ENCODE measurements at places on chromosomes 5 and 9.
A peak's percentile ranks its signal among the peaks of the same experiment; 100 is the strongest.

DNA sequence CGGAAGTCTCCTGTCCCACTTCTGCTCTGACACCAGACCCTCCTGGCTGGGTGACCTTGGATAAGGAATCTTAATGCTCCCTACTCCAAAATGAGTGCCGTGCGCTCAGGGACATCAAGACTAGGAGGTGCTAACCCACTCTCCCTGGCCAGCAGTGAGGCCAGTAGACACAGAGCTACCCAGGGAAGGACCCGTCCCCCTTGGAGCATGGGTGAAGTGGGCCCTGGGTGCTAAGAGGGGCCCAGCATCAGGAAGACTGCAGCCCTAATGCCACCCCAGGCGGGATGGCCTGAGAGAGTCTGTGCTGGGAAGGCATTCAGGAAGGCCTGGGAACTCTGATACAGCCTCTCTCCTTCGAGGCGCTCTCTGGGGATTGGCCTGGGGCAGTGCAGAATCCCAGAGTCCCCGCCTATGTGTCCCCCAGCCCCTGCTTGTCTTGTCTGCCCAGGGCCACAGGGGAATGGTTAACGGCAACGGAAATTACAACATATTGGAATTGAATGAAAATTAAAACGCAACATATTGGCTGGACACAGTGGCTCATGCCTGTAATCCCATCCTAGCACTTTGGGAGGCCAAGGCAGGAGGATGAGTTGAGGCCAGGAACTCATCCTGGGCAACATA lies 29.7 kb upstream of the RNU6ATAC start:
- DNase-seq, result no peak

- DNase-seq, result peak; percentile 93
Observed at GRCh38 chr9:63816751-63817621, 1468.0 kb downstream of the FOXD4L5 start.

GRCh38 chr9:34620061-34620994 lies at the start of gene DCTN3:
Gene DCTN3, minus strand, starts transcription at chr9:34620495. Its CDS starts 31 bp downstream, at chr9:34620464.
- DNase-seq, result peak; percentile 83

- no peak for DNase-seq
Observed at GRCh38 chr9:89802781-89803355, 198.1 kb downstream of the GADD45G start.

DNA sequence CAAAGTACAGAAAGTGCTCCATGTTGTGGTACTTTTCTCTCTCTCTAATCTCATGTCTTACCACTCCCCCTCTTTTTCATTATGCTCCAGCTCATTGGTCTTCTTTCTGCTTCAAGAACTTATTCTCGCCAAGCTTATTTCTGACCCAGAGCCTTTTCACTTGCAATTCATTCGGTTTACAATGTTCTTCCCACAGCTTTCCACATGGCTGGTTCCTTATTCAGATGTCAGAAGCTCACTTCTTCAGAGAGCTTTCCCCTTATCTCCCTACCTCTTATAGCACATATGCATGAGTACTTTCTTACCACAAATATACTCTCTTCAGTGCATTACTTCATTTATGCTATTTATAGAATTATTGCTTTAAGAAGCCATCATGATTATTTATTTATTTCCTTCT lies 338.8 kb upstream of the ATP10B start:
- DNase-seq, result no peak

- DNase-seq, result no peak
Observed at GRCh38 chr9:78004478-78005229, 27.0 kb downstream of the GNAQ start.

DNA sequence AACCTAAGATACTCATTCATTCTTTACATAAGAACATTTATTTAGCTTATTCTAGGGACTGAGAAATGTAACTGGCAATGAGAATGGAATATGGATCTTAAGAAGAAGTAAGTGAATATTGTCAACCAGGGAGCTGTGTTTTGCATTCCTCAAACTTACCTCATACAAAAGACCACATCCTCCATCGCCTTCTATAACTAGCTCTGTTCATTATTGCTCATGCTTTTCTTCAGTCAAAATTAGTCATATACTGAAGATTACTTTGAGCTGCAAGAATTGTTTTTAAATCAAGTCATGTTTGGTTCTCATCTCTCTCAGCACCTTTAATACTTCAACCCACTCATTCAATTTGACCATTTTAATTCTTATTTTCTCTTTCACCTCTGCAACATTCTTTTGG lies 140.3 kb upstream of the RASA1 start:
- DNase-seq, result no peak

GRCh38 chr5:90940227-90940995 lies 381.8 kb downstream of the ADGRV1 start:
- peak; percentile 53 for DNase-seq

DNA sequence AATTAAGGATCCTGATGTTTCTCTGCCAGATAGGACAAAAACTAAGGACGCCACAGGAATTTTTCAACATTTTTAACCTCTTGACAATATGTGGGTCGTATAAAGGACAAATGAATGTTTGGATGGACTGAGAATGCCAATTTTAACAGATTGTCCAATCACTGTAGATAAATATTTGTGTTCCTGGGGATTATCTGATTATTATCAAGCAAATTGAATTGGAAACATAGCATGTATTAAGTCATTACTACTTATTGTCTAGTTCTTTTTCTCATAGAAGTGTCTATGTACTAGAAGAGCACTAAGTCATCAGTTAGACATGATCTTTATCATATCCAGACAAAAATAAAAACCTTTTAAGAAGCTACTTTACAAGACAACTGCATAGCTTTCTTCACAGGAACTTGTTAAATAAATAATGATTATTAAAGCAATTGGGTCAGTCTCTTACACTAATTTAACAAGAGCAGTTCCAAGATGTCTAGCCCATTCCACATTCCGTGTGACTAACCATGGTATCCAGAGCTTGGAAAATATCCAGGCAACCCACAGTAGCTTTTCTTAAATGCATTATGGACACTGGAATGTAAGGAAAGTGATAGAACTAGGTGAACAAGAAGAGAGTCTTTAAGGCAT lies 127.5 kb upstream of the CDKN2B start:
- DNase-seq, result no peak

- no peak for DNase-seq
Observed at GRCh38 chr9:99101271-99101670, 3.6 kb upstream of the TGFBR1 start.

GRCh38 chr5:27011274-27011673 lies 27.1 kb downstream of the CDH9 start:
- DNase-seq, result no peak

DNA sequence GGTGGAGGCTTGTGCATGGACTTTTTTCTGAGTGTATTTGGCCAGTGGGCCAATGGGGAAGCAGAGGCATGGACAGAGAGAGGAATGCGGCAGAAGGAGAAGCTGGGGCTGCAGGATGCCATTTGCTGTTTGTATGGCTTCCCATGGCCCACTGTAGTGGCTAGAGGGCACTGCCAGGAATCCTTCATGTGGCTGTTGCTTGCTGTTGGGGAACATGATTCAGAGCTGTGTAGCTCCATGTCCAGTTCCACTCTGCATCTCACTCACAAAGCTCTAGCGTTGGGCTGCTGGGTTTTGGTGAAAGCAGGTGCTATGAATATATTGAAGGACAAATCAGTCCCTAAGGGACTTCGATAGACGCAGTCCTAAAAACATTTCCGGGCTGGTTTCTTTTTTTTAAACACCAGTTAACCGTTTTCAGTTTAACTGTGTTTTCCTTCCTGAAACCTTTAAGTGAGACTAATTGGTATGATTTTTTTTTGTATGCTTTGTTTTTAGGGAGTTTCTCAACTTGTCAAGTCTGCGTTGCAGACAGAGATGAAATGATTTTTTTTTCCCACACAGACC lies 51.3 kb downstream of the SLC22A5 start:
- no peak for DNase-seq

- DNase-seq, result no peak
Observed at GRCh38 chr5:41670854-41671479, 160.6 kb upstream of the PLCXD3 start.

DNA sequence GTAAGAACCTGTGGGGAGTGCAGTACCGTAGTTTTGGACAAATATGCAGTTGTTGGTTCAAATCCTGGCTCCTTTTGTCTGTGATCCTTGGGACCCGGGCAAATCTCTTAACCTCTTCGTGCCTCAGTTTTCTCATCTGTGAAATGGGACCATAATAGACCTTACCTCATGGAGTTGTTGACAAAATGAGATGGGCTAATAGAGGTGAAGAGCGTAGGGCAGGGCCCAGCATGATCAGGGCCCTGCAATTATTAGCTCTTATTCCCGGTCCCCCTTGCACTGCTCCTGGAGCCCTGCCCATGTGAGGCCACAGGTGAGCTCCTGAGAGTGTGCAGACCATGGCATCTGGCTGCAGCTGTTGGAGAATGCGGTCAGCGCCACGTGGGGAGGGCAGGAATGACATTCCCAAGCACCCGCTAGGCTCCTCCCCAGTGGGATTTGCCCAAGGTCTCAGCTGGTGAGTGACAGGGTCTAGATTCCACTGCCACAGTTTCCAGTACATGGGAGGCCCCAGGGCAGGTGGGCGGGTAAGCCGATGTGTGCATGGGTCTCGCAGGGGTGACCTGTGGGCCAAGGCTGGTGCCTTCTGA lies 41.0 kb downstream of the NEK6 start:
- DNase-seq, result no peak

- DNase-seq, result no peak
Observed at GRCh38 chr5:40401284-40402006, 278.3 kb upstream of the PTGER4 start.

- no peak for DNase-seq
Observed at GRCh38 chr5:83538786-83539462, 67.4 kb downstream of the VCAN start.

Data from H1 (cell line).